RKO (cell line): ENCODE measurements at places on chromosomes 1 and 21.
A peak's percentile ranks its signal among the peaks of the same experiment; 100 is the strongest.

GRCh38 chr21:28485301-28486022, 507.2 kb downstream of the LTN1 start:
- DNase-seq: no peak

DNA sequence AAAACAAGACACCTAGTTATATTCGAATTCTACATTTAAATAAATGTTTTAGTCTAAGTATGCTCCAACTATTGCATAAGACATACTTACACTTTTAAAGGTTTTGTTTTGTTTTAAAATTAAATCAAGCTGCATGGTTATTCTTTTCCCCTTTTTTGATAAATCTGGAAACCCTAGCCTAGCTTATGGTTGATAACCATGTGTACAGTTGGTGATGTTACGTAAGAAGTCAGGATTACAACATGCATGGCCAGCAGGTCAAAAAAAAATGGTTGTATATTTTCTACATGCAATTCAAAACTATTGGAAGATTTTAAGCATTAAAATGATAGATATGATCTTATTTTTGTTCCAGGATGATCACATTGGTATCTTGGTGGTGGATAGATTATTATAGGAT, 1600.6 kb downstream of the PLA2G4A start:
- no peak for DNase-seq

DNA sequence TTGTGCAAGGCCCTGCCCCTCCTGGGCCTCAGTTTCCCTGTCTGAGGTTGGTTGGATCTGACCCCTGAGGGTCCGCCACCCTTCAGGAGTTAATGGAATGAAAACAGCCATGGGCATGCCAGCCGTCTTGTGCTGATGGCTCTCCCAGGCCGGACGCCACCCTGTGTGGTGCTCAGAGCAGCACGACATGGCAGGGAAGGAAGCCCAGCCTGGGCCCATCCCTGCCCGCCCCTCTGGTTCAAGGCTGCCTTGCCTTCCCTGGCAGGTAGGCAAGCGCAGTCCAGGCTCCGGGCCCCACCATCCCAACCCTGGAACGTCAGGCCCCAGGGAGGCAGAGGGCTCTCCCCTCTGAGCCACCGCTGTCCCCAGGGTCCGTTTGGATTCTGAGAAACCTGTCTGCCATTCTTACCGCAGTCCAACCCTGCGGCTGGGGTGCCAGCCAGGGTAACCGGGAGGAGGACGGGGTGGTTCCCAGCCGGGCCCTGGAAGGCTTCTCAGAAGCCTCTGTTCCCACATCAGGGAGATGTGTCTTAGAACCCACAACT, 108.5 kb upstream of the IFFO2 start:
- DNase-seq: no peak

GRCh38 chr1:66439031-66439740, 94.8 kb upstream of the SGIP1 start:
- no peak for DNase-seq

DNA sequence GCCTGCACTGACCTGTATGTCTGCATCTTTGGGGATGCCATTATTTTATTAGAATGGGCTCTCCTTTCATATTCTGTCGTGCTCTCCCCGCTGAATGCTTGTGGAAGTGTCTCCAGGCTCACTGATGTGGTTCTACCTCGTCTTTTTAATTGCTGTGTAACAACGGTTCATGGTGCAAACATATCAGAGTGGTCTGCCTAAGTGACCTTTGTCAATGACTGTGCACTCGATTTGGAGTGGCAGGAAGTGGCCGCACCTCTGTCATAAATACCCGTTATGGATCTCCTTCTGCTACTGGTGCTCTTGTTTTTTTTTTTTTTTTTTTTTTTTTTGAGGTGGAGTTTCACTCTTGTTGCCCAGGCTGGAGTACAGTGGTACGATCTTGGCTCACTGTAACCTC, 38.3 kb downstream of the SPSB1 start:
- no peak for DNase-seq

DNA sequence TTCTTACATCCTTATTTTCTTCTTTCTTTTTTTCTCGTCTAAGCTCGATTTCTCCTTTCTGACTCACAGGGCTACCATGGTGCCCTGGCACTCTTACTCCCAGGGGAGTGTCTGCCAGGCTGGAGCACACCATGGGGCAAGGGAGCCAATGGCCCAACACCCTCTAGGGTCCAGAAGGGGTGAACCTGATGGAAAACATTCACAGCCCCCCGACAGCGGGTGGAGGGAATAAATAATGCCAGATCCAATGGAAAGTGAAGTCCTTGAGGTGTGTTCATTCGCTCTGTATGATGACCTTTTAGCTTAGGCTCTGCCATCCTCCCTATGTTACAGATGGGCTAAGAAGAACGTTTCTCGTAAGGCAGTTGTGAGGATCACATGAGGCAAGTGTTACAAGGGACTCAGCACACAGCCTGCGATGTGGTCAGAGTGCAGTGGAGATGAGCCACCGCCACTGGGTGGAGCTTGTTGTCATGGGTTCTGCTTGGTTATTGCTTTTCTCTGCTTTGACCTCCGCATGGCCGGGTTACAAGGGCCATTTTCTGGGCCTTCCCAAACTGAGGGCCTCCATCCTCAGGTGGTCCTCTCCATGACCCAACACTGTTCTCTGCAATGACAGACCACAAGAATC, 3.5 kb upstream of the FCMR start:
- no peak for DNase-seq

GRCh38 chr1:205497351-205497750, 7.1 kb upstream of the CDK18 start:
- DNase-seq: no peak

- DNase-seq: no peak
Measured at GRCh38 chr1:228064741-228065542, 17.6 kb upstream of the ARF1 start.

DNA sequence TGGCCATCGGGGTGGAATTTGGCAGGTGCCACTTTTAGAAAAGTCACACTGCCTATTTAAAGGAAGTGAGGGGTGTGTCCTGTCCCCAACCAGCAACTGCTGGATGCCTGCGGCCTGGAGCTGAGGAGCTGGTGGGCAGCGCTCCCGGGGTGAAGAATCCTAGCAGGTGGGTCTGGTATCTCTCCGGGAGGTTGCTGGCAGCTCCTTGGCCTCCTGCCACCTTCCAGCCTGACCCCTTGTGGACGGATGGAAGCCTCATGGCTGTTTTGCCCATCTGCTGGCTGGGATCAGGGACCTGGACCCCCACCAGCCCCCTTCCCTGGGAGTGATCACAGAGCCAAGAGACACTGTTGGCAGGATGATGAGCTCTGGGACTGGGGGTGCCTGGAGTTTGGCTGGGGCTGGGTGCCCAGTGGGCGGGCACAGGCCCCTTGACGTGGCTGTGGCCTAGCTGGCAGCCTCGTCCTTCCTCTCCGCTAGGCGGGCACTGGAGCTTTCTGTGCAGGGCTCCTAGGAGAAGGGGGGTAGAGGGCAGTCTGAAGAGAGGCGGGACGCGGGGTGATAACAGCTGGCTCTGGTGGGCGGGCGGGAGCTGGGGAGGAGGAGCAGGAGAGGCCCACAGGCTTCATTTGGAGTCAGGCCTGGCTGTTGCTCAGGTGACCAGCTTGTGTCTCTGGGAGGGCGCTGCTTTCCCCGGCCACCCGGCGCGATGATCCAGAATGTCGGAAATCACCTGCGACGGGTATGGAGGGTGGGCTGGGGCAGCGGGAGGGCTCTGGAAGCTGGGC, at the start of gene ACOT11:
Gene ACOT11 (plus strand): TSS at position 628 of the 788 bp plus-strand sequence. CDS start 82 bp downstream, at position 710.
- DNase-seq: no peak

GRCh38 chr1:243299069-243299468, 43.2 kb downstream of the SDCCAG8 start:
- DNase-seq: no peak

DNA sequence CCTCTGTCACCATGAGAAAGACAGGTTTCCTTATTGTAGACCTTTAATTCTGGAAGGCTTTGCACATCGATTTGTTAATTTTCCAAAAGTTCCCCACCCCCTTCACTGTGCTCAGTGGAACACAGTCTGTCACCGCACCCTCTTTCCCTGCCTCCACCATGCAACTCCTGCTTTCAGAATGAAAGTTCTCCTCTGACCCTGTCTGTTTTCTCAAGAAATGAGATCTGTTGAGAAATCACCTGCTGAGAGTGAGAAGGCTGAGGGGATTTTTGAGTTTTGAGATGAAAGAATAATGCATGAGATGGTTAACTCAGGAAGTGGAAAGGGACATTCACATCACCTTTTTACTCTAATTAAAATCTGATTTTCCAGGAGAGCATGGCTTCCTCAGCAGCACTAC, 99.6 kb downstream of the CYYR1 start:
- DNase-seq: no peak

- no peak for DNase-seq
Measured at GRCh38 chr1:48617252-48617651, 145.2 kb upstream of the SPATA6 start.

- DNase-seq: peak; percentile 84
Measured at GRCh38 chr1:59672851-59673572, 141.7 kb upstream of the HOOK1 start.

- DNase-seq: peak; percentile 53
Measured at GRCh38 chr1:60848583-60849188, 233.7 kb upstream of the NFIA start.

GRCh38 chr1:106960412-106960811, 96.1 kb upstream of the PRMT6 start:
- DNase-seq: no peak

DNA sequence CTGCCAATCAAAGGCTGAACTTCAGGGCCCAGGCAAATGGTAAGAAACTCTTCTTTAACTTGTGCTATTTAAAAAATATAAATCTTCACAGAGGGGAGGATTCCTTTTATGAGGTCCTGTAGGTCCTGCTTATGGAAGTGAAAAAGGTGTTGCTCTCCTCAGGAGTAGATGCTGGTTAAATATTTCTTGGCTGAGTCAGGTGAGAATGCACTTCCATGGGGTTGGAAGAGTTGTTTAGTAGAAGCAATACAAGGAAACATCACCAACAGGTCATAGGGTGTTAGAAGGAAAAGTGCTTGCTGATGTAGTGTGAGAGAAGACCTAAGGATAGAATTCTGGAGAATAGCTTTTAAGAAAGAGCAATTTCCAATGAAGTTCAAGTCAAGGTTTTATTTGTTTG, 42.2 kb upstream of the ATP1A1 start:
- DNase-seq: no peak

DNA sequence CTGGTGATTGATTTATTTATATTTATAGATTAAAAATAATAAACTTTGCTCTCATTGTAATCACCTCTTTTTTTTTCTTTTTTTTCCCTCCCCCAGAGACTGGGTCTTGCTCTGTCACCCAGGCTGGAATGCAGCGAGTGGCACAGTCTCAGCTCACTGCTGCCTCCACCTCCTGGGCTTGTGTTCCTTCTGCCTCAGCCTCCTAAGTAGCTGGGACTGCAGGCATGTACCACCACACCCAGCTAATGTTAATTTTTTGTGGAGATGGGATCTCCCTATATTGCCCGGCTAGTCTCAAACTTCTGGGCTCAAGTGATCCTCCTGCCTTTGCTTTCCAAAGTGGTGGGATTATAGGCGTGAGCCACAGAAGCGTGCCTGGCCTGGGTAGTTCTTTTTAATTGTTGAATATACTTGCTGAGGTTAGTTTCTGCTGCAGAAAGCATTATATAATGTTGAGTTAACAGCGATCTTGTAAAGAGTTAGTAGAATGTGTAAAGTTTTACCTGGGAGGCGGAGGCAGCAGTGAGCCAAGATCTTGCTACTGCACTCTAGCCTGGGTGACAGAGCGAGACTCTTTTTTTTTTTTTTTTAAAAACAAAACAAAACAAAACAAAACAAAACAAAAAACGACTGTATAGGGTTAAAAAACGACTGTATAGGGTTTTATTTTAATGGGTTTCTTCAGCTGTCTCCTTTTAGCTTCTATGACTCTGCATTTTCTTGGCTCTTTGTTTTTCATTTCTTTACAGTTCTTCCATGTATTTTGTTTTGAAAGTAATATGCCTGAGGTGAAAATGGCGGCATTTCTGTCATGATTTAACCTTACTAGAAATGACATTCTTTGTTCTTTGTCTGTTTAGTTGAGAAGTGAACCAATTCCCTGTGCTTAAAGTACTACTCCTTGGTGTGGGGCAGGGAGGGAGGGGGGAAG, 82.7 kb downstream of the CAMTA1 start:
- no peak for DNase-seq

DNA sequence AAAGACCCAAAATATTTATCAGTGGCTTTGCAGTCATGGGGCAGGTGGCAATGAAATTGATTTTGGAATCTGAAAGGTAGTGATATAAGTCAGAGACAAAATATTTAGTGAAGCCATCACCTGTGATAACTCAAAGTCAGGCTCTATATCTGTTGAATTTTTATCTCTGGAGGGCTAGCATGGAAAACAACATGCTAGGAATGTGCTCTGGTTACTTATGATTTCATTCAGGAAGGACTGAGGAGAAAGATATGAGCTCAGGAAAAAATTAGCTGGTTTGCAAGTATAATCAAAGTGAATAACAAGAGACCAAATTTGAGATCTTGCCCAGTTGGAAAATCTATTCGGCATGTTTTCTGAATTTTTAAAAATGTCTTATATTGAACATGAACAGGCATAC, 364.6 kb upstream of the LRRC7 start:
- no peak for DNase-seq

GRCh38 chr1:155167166-155168104, 5.7 kb downstream of the KRTCAP2 start:
- peak; percentile 81 for DNase-seq

DNA sequence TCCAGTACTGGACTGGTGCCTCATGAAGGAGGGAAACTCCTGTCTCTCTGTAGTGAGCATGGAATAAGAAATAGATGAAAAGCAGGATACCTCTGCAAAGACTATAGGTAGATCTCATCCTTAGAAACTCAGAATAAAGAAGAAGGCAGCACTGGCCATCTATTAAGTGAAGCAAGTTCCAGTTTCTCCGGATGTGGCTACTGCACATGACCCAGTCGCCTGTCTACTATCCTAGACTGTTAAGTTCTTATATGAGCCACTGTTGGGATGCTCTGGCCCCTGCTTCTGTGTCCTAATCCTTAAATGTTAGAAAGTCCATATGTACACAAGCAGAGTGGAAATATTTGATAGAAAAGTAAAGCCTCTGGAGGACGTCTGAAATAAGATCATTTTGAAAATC, 2.2 kb downstream of the FASLG start:
- DNase-seq: no peak

- DNase-seq: peak; percentile 24
Measured at GRCh38 chr1:206979379-206980043, 9.3 kb upstream of the FCAMR start.

GRCh38 chr1:32215629-32216480, 6.3 kb downstream of the TMEM234 start:
- DNase-seq: peak; percentile 70

DNA sequence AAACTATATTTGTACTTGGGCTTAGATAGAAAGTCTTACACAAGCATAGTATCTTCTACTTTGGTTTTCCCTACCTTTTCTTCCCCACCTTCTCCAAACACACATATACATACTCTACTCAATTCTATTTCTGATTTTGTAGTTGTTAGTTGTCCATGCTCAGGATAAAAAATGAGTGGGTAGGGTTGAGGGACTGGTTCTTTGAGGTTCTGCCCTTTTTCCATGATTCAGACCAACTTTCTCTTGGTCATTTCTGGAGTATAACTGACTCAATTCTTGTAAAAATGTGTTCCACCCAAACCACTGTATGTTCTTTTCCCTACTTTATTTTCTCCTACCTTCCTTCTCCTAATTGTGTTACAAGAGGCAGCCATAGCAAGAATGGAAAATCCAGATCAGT, 3.3 kb downstream of the CFAP126 start:
- DNase-seq: no peak

- DNase-seq: peak; percentile 65
Measured at GRCh38 chr1:227234998-227235405, 83.3 kb downstream of the CDC42BPA start.

GRCh38 chr1:202710070-202711045, at the start of gene SYT2:
Gene SYT2, minus strand, starts transcription at chr1:202710454. Its CDS starts 104,682 bp downstream, at chr1:202605772.
- no peak for DNase-seq
